ENCODE measurements at places on chromosomes 13 and 19.

DNA sequence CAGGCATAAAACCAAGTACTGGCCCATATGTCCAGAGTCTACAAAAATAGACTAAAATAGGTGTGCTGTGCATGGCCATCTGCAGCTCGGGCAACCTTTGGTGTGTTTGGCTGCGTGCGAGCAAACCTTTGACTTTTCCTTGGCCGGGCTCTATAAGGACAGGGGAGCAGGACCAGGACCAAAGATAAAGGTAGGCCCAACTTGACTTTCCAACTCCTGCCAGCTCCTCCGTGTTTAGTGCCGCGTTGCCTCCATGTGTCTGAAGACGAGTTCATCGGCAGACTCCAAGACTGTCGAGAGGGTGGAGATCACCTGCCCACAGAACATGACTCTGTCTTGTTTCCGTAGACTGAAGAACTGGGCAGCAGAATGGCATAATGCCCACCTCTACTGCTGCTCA lies 375.5 kb downstream of the IRS2 start:
- DNase-seq: no peak
- no peaks in the 10 kb centered on the region for H3K4me1 ChIP-seq
- H3K27me3 ChIP-seq: no peaks in the 10 kb centered on the region
- no peak overlapping the region for H3K27ac ChIP-seq

- no peaks in the 10 kb centered on the region for H3K36me3 ChIP-seq
- no peak for DNase-seq
- no peaks in the 10 kb centered on the region for H3K27me3 ChIP-seq
- H3K27ac ChIP-seq: no peak overlapping the region
- no peaks in the 10 kb centered on the region for H3K4me1 ChIP-seq
- no peak overlapping the region for H3K4me3 ChIP-seq
These were observed 47.3 kb downstream of the LATS2 start for GRCh38 chr13:21014139-21014501.

GRCh38 chr13:26985285-26985878 lies 186.2 kb downstream of the USP12 start:
- no peaks in the 10 kb centered on the region for H3K4me1 ChIP-seq
- no peaks in the 10 kb centered on the region for H3K27me3 ChIP-seq
- DNase-seq: no peak
- no peaks in the 10 kb centered on the region for H3K36me3 ChIP-seq

GRCh38 chr13:40660141-40660664 lies 6.2 kb downstream of the FOXO1 start:
- H3K27me3 ChIP-seq: no peaks in the 10 kb centered on the region
- DNase-seq: no peak
- H3K4me1 ChIP-seq: peaks cover 83% of the 10 kb centered on the region
- no peak overlapping the region for H3K4me3 ChIP-seq

DNA sequence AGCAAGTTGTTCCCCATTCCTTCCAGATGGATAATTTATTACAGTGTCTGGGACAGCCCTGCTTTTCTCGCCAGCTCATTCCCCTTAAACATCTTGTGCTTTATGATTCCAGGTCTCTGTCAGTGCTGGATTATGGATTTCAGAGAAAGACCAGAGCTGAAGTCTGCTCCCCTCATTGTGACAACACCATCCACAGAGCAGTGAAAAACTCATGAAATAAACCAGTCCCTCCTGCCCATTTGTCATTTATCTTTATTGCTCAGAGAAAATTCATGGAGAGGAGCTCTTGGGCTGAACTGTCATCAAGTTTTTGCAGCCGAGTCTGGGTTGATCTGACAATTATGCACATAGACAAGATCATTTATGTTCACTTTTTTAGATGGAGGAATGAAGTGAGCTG lies 92.7 kb upstream of the GPR12 start:
- H3K36me3 ChIP-seq: no peaks in the 10 kb centered on the region
- H3K27me3 ChIP-seq: peaks cover 15% of the 10 kb centered on the region
- H3K27ac ChIP-seq: no peak overlapping the region
- no peaks in the 10 kb centered on the region for H3K4me1 ChIP-seq
- no peak overlapping the region for H3K4me3 ChIP-seq
- DNase-seq: no peak

GRCh38 chr13:21478881-21479808 lies 20.0 kb upstream of the ZDHHC20 start:
- peaks cover 5% of the 10 kb centered on the region for H3K4me1 ChIP-seq
- no peak overlapping the region for H3K27ac ChIP-seq
- H3K36me3 ChIP-seq: no peaks in the 10 kb centered on the region

DNA sequence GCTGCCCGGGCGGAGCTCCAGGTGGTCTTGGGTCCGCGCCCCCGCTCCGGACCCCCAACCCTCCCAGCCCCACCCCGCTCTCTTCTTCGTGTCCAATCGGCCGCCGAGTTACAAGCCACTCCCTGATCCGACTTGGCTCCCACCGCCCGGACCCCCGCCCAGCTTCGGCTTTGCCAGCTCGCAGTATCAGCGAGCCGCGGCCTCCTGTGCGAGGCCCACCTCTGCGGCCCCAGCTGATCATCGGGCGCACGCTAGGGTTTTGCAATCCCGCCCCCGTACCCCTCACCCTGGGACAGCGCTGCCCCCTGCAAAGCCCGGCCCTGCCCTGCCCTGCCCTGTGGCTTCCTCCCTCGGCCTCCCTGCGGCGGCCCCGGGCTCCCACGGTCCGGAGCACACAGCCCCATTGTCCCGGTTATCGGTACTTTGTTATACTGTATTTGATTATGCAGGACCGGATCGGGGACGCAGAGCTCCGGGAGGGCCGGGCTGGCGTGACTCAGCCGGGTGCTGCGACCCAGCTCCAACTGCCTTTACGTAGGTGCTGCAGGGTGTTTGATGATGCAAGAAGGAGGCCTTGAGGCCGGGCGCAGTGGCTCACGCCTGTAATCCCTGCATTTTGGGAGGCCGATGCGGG lies 598 bp upstream of the LPAR2 start:
- H3K36me3 ChIP-seq: peaks cover 4% of the 10 kb centered on the region
- peaks cover 9% of the 10 kb centered on the region for H3K27me3 ChIP-seq
- H3K4me1 ChIP-seq: peaks cover 28% of the 10 kb centered on the region
- H3K4me3 ChIP-seq: peak overlapping the region; percentile 71
- DNase-seq: no peak
- peak overlapping the region; percentile 87 for H3K27ac ChIP-seq

DNA sequence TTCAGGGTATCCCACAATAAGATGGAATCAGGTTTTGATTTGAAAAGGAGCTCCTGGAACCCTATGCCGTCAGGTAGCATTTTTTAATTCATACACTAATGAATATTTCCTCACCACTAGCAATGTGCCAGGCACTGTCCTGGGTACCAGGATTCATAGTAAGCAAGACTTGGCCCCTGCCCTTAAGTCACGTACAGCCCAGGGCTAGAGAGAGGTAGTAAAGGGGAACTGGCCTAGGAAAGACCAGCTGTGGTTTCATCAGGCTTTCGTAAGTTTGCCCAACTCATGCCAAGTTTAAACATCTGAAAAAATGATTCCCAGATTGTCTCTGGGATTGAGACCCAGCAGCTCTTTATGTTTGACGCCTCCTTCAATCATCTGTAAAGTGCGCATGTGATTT lies 45.9 kb upstream of the AMER2 start:
- H3K36me3 ChIP-seq: no peaks in the 10 kb centered on the region
- no peak overlapping the region for H3K4me3 ChIP-seq
- DNase-seq: no peak
- no peak overlapping the region for H3K27ac ChIP-seq
- H3K27me3 ChIP-seq: peaks cover 9% of the 10 kb centered on the region

GRCh38 chr13:65911546-65912193 lies 1318.5 kb downstream of the PCDH9 start:
- DNase-seq: no peak
- H3K36me3 ChIP-seq: no peaks in the 10 kb centered on the region
- H3K27me3 ChIP-seq: no peaks in the 10 kb centered on the region
- no peak overlapping the region for H3K4me3 ChIP-seq

- DNase-seq: no peak
- H3K27ac ChIP-seq: peak overlapping the region; percentile 90
- H3K4me3 ChIP-seq: peak overlapping the region; percentile 90
- H3K36me3 ChIP-seq: peaks cover 19% of the 10 kb centered on the region
These were observed 654 bp downstream of the CEP89 start for GRCh38 chr19:32971012-32971595.

DNA sequence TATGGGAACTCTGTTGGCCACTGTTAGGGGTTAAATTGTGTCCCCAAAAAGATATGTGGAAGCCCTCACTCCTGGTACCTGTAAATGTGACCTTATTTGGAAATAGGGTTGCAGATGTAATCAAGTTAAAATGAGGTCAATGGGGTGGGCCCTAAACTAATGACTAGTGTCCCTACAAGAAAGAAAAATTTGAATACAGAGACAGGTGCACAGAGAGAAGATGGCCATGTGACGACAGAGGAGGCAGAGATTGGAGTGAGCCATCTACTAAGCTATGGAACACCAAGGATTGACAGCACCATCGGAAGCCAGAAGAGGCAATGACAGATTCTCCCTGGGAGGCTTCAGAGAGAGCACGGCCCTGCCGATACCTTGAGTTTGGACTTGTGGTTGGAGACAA lies 16.5 kb downstream of the POU2F2 start:
- no peaks in the 10 kb centered on the region for H3K36me3 ChIP-seq
- DNase-seq: no peak
- H3K27me3 ChIP-seq: no peaks in the 10 kb centered on the region

DNA sequence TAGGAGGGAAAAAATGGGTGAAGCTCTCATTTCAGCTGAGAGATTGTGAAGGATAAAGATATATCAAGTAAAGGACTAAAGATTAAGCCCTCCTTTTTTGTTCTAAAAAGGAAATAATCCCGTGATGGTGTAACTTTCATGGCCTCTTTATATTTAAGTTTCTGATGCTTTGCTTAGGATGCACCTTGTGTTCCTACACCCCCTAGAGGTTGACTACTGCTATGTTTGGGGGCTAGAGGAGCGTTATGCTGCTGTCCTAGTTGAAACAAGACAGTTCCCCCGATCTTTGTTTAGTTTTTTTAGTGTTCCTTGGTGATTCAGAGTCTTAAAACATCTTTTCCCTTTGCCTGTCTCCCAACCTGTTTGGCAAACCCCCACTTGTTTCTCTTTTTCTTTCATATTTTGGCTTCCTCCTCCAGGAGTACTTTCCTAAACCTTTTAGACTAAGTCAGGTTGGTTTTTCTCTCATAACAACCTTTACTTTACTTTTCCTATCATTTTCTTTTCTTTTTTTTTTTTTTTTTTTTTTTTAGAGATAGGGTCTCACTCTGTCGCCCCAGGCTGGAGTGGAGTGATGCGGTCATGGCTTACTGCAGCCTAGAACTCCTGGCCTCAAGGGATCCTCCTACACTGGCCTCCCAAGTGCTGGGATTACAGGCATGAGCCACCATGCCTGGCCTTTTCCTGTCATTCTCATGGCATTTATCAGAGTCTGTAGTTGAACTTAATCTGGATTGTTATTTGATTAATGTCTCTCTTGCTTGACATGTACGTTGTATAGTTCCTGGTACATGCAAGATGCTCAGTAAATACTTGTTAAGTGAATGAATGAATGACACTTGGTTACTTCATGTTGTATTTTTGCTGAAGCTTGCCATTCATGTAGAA lies 2.8 kb downstream of the UBA2 start:
- H3K27ac ChIP-seq: peak overlapping the region; percentile 93
- H3K4me1 ChIP-seq: peaks cover 11% of the 10 kb centered on the region
- no peak overlapping the region for H3K4me3 ChIP-seq

DNA sequence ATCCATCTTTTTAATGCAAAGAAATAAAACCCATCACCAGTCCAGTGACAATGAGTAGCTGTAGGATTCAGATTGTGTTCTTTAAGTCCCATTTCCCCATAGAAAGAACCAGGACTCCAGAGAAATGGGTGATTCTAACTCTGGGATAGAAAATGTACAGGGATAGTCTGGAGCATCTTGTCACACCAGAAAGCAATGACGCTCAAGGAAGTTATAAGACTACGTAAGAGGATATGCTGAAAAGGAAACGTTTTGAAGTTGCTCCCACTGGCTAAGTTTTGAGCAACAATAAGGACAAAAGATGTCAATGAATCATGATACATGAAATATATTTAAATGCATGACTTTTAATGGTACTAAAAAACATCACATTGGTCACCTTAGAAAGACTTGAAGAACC lies 360.1 kb downstream of the DLEU7 start:
- no peaks in the 10 kb centered on the region for H3K36me3 ChIP-seq
- H3K4me1 ChIP-seq: no peaks in the 10 kb centered on the region
- no peak overlapping the region for H3K4me3 ChIP-seq
- no peaks in the 10 kb centered on the region for H3K27me3 ChIP-seq
- no peak overlapping the region for H3K27ac ChIP-seq
- DNase-seq: no peak

GRCh38 chr13:87497426-87497825 lies 173.7 kb upstream of the SLITRK5 start:
- no peak overlapping the region for H3K27ac ChIP-seq
- H3K27me3 ChIP-seq: no peaks in the 10 kb centered on the region
- H3K36me3 ChIP-seq: no peaks in the 10 kb centered on the region
- no peak overlapping the region for H3K4me3 ChIP-seq
- no peaks in the 10 kb centered on the region for H3K4me1 ChIP-seq

DNA sequence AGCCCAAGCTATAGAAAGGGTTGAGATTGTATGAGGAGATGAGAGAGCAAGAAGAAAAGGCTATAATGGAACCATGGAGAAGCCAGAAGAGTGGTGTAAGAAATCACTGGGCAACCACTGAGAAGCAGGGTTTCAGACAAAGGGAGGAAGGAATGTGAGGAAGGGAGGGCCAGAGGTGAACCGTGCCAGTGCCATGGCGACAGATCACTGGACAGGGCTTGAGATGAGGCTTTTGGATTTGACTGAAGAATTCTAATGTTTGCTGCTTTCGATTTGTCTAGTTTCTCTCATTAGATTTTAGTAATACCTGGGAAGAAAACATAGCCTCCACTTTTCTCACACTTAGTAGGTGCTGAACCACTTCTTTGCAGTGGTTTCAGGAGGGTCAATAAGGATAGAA lies 6.3 kb upstream of the GPR183 start:
- no peak for DNase-seq
- peaks cover 47% of the 10 kb centered on the region for H3K36me3 ChIP-seq
- no peaks in the 10 kb centered on the region for H3K27me3 ChIP-seq
- H3K4me1 ChIP-seq: peaks cover 7% of the 10 kb centered on the region

GRCh38 chr13:91459485-91459884 lies 61.1 kb downstream of the GPC5 start:
- no peak overlapping the region for H3K4me3 ChIP-seq
- no peaks in the 10 kb centered on the region for H3K36me3 ChIP-seq
- DNase-seq: no peak
- H3K27ac ChIP-seq: no peak overlapping the region

DNA sequence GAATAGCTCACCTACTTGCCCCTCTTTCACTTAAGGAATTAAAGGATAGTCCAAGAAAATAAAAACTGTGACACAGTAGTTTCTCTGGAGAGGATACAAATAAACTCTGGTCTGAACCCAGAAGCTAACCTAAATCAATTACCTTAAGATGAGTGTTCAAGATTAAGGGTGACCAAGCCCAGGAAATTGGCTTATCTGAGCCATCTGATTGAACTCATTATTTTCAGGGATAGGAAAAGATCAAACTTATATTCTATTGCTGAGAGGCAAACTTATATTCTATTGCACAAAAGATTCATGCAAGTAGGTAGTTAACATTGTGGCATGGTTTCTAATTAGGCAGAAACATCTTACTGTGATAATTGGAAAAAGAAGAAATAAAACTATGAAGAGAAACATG lies 175.1 kb downstream of the DCLK1 start:
- H3K27ac ChIP-seq: peak overlapping the region; percentile 64
- H3K4me3 ChIP-seq: no peak overlapping the region
- no peaks in the 10 kb centered on the region for H3K27me3 ChIP-seq
- no peak for DNase-seq
- no peaks in the 10 kb centered on the region for H3K36me3 ChIP-seq

- H3K4me3 ChIP-seq: no peak overlapping the region
- no peaks in the 10 kb centered on the region for H3K36me3 ChIP-seq
- peak overlapping the region; percentile 17 for H3K27ac ChIP-seq
- no peak for DNase-seq
- peaks cover 67% of the 10 kb centered on the region for H3K4me1 ChIP-seq
These were observed 56.3 kb downstream of the FOXO1 start for GRCh38 chr13:40609972-40610726.
